ENCODE measurements at places on chromosomes 11 and 22. TPM values are rescaled to one million over a fixed set of nuclear protein-coding genes. Genes with fewer than 3 reads are reported as not detected.

DNA sequence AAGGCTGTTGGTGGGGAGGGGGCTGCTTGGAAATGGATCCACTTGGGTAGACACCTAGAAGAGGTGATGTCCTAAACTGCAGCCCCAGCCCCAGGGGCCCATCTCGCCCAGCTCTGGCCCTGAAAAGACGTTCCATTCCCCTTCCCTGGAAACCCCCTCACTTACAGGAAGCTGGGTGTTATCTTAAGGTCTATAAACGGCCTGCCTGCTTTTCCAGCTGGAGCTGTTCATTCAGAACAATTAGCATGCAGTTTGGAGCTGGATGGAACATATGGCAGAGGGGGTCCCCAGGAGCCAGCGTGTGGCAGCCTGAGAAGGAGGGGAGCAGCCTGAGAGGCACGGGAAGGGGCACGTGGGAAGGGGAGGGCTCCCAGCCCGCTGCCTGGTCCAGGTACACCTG is 139.6 kb downstream of the PKNOX2 start:
- no peak for ATAC-seq

GRCh38 chr11:67286621-67287333 is 2.3 kb upstream of the ANKRD13D start:
- no peak for ATAC-seq

DNA sequence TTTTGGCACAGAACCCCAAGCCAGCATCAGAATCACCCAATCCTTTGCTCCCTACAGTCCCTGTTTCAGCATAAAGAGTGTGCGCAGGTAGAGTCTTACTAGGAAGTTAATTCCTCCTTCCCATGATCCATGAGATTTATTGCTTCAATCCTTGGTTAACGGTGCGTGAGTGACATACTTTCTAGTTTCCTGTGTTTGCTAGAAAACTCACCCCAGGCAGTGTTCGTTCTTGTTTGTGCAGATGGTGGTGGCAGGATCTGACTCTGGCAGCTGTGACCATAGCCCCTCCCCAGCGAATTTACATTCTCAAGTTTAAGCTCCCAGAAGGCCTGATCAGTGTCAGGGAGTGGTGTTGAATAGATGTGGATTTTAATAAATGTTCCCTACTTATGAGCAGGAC is 106.7 kb upstream of the CCT8L2 start:
- ATAC-seq: no peak

- ATAC-seq: no peak
Measured at GRCh38 chr11:64723907-64724862, 1.2 kb upstream of the NRXN2 start.

PHF21B gene
- total RNA-seq: 0.31 TPM

FGF4 gene
- not detected for total RNA-seq

OR10G8 gene
- not detected for total RNA-seq

LARGE2 gene
- 2.5 TPM for total RNA-seq

KBTBD3 gene
- total RNA-seq: 6.6 TPM
